RKO (cell line): ENCODE measurements at places on chromosomes 7 and 10.
A peak's percentile ranks its signal among the peaks of the same experiment; 100 is the strongest.

DNA sequence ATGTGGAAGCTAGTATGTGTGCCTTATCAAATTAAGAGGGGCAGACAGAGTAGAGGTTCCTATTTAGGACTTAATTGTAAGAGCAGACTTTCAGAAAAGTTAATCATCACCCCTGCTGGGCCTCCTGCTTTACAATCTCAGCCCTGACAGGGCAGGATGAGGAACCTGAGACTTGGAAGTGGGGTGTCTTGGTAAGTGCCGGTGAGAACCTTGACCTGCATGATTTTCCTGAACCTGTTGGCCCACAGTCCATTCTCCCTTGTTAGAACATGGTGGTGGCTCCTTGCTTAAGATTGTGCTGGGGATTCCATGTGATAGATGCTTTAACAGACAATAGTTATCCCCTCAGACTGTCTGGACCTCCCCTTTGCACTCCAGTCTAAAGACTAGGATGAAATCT lies 141.7 kb upstream of the TMEM72 start:
- no peak for DNase-seq

DNA sequence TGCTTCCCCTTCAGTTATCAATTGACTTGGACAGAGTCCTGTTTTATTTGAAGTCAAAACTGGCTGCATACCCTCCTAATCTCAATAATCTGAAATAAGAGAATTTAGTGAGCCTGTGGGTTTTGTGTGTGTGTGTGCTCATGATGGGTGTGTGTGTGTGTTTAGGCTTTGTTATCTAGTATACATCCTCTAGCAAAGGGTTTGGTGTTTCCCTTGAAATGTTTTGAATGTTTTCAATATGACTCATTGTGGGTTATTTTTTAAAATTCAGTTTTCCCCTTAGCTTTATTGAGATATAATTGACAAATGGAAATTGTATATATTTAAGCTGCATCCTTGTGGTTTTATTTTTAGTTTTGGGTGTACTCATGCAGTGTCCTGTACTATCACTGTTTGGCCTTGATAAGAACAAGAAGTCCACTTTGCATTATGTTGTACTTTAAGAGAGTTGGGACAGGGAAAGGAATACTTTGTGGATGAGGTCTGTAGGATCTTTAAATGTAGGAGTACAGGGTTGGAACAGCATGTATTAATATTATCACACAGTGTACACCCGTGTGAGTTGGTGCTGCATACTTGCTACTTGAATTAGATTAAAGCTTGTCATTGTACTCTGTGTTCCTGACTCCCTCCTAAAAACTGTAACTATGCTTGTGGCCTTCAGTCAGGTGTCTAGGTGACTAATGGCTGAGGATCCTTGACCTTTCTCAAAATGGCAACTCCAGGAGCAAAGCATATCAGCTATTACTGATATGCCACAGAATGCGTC lies 58.3 kb downstream of the VCL start:
- peak; percentile 41 for DNase-seq

DNA sequence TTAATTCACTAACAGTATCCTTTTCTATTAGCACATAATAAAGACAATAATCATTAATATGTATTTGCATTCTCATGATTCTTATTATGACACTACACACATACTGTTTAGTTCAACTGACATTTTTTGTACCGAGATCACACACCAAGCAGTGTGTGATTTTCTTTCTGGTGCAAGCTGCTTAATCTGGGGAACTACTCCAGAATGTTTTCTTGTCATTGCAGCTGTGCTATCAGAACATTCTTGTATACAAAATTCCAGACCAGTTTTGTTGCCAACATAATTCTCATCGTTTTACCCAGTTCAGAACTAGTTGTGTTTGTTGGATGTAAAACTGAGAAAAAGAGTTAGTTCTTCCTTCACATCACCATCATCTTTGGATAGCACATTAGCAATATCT lies 37.4 kb downstream of the VKORC1L1 start:
- DNase-seq = no peak

- no peak for DNase-seq
These were observed 51.6 kb downstream of the PIK3CG start for GRCh38 chr7:106916679-106917078.

- DNase-seq = no peak
These were observed 217.4 kb downstream of the MAD1L1 start for GRCh38 chr7:2015251-2015871.

DNA sequence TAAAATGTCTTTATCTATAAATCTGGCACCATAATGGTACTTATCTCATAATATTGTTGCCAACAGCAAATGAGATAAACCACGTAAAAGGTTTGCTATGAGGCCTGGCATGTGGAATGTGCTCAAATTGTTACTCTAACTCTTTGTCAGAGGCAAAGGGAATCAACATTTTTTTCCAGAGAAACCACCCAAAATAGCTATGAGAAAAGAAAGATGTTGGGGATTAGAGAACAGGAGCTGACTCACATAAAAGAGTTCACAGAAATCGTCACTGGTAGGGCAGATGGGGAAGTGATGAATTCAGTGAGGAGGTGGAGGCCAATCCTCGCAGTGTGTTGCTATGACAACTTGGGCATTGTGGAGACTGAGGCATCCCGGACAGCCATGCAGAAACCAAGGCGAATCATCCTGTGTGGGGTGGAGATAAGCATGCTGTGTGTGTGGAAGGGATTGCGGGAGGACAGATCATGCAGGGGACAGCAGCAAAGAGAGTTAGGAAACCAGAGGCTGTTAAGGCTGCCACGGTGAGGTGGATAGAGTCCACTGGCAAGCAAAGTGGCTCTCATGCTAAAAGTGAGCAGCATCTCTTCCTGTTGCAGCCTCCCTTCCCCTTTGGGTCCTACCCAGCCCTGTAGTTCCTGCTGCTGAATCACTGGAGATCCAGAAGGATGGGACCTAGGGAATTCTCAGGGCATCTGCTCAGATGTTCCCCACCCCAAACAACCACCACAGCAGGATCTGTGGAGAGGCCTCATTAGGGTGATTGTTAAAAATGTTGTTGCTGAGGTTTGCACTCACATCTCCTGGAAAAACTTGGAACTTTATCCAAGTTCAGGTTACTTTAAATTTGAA lies 103.9 kb downstream of the CUBN start:
- DNase-seq = peak; percentile 100

- DNase-seq = no peak
These were observed 32.2 kb downstream of the VWA2 start for GRCh38 chr10:114271075-114271778.

- DNase-seq = no peak
These were observed 2.8 kb downstream of the GIMAP6 start for GRCh38 chr7:150629347-150629746.

GRCh38 chr10:121307411-121307980 lies 290.7 kb downstream of the FGFR2 start:
- no peak for DNase-seq

DNA sequence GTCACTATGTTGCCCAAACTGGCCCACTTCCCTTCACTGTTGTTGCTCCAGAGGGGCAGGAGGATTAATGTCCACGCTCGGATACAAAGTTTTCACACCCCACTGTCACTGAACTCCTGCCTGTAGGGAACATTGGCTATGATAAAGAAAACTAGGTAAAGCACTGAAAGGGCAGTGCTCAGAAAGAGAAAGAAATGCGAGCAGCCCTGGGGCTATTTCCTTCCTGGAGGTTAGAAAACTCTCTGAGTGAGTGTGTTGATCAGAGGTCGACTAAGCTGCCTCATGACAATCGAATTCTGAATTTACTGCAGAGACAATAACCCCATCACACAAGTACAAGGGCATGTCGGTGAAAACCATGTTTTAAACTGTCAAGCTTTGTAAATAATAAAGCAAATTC lies 227.2 kb upstream of the PITRM1 start:
- no peak for DNase-seq

- no peak for DNase-seq
These were observed 350.5 kb upstream of the NRG3 start for GRCh38 chr10:81524467-81524866.
